WTC11 (cell line): ENCODE measurements at places on chromosomes 13 and 19.

DNA sequence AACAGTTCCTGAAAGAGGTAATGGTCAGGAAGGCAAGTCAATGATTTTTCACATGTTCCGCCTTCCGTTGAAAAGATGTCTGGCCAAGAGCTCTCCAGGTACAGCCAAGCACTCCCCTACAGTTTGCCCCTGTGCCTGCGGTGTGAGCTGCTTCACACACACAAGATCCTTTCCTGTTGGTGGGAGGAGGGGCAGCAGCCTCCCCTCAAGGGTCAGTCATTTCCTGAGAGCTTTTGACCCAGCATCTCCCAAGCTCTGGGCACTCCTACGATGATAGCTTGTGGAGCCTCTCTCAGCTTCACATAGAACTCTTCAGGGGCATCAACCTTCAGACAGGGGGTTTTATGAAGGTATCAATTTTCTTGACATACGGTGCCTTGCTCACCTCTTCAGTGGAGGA, 86.9 kb downstream of the DOCK9 start:
- DNase-seq = peak; percentile 18

DNA sequence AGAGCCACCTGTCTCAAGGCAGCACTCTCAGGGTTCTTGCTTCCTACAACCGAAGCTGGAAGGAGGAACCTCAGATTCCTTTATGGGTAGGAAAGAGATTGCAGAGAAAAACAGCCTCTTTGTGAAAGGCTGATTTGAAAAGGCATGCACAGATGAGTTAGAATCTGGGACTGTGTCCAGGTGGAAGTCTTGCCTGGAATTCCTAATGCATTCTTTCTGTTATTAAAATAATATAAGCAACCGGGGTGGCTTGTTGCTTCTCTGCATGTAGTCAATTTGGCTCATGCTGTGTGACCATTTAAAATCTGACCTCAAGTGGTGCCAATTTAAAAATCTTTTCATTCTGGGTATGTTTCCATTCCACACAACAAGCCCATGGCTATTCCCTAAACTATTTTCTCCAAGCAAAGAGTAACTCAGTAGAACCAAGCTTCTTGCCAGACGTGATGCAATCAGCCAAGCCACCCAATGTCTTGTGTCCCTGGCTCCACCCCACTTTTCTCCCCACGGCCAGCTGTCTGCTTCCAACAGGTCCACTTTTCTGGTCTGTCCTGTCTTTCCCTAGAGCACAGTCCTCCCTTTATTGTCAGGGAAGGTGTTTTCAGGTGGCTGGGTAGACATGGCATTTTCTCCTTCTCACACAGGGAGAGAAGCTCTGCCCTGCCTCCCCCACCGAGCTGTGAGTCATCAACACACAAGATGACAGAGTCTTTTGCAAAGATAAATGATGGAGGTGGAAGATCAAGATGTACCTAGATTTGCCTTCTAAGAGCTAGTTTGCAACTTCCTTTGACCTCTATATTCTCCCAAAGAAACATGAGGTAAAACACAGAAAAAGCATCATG, 394.3 kb downstream of the FOXO1 start:
- no peak for DNase-seq

DNA sequence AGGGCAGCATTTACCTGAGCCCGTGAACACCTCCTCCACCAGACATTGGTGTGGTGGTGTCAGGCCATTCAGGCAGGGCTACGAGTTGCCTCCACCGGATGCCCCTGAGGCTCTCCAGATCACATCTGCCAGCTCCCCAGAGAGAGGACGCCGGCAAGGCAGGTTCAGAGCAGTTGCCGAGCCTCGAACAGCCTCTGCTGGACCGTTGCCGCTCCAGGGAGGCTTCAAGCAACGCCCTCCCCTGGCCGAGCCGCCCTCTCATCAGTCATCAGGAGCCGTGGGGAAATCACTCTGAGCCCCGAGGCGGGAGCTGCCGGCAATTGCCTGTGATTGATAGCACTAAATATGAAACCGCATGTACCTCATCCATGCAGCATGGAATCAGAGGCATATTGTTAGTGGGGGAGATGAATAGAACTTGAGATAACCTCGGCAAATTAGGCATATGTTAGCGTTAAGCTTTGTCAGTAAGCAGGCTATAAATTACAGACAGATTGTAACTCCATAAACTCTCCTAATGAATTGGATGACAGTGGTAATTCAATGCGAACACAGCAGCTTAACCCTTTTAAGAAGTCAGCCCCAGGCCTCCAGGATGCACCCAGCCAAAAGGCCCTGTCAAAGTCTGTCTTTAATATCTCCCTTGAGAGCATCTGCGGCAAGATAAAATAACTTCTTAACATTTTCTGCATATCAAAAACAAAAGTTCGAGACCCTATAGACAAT, 29.8 kb upstream of the SPACA7 start:
- peak; percentile 58 for DNase-seq

GRCh38 chr19:55716531-55716930, 21.7 kb downstream of the NLRP9 start:
- DNase-seq = no peak

DNA sequence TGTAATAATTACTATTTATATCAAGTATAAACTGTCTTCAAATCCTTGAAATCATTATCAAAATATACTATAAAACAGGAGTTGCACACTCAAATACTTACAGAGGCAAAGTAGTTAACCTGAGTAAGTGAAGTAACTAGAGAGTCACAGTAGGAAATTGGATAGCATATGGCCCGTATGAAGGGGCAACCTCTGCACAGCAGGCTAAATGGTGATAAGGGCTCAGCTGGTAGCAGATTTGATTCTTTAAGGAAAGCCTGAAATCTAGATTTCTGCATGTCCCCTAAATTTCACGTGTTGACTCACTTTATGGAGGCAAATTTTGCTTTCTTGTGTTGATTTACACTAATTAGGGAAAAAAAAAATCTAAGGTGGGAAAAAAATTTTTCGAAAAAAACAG, 46.4 kb downstream of the STOML3 start:
- no peak for DNase-seq

- no peak for DNase-seq
These were observed 82.4 kb upstream of the STARD13 start for GRCh38 chr13:33367926-33368325.

GRCh38 chr13:113292021-113292862, 4.8 kb upstream of the LAMP1 start:
- DNase-seq = no peak

DNA sequence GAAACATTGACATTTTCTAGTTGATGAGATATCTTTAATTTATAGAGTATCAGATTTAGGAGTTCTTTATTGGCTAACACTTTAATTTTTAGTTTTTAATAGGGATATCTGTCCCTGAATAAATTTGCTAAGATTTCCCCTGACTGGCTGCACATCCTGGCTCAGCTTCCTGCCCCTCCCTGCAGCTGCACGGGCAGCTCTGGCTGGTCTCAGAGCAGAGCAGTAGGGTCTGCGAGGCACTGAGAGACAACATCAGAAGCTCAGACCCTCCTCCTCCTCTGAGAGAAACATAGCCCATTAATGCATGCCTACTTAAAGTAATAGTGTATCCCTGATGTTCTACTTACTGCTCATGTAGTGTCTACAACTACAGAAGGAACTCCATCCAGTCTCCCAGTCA, 139.2 kb downstream of the TNFSF13B start:
- DNase-seq = no peak

DNA sequence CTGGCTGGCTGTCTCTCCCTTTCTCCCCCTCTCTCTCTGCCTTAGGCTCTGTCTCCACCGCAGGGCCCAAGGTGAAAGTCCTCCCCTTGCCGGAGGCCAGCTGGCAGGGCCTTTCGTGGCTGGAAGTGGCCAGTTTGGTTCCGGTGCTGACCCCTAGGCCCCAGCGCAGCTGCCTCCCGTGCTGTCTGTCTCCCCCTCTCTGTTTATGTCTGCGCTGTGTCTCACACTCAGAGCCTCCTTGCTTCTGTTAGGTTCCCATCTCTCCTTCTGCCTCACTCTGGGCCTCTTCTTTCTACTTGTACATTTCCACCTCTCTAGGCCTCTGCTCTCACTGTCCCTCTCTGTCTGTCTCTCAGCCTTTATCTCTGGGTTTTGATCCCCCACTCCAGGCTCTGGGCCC, 13.1 kb downstream of the CCDC97 start:
- DNase-seq = no peak

- no peak for DNase-seq
These were observed 285.8 kb upstream of the KLHL1 start for GRCh38 chr13:70394031-70394548.

DNA sequence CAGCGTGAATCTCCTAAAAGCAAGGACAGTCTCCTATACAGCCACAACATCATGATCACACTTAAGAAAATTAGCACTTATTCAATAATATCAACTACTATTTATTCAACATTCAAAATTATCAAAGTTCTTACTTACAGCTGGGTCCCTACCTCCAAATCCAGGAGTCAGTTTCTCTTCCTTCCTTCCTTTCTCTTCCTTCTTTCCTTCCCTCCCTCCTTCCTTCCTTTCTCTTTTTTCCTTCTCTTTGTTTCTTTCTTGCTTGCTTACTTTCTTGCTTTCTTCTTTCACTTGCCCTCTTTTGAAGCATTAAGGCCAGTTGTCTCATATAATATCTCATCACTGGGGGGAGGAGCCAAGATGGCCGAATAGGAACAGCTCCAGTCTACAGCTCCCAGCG, 107.6 kb downstream of the DCT start:
- DNase-seq = no peak

GRCh38 chr19:35140207-35140961, 1.8 kb downstream of the FXYD1 start:
- DNase-seq = no peak

- DNase-seq = no peak
These were observed 223.9 kb upstream of the MIR17HG start for GRCh38 chr13:91123456-91124127.

DNA sequence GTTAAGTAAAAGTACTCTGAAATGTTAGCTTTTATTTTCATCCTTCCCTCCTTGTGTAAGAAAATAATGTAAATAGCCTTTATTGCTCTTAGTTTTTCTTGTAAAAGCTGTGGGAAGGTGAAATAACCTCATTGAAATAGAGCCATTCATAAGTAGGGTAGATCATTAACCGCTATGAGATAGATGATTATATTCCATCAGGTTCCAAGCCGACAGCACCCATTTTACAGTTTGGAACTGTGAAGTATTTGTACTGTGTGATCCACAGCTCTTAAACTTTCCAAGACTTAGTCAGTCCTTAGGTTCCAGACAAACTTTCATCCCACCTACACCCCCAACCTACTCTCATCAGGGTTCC, 216.5 kb downstream of the TSHZ3 start:
- no peak for DNase-seq

GRCh38 chr13:29849071-29849631, 1.3 kb downstream of the UBL3 start:
- DNase-seq = no peak

DNA sequence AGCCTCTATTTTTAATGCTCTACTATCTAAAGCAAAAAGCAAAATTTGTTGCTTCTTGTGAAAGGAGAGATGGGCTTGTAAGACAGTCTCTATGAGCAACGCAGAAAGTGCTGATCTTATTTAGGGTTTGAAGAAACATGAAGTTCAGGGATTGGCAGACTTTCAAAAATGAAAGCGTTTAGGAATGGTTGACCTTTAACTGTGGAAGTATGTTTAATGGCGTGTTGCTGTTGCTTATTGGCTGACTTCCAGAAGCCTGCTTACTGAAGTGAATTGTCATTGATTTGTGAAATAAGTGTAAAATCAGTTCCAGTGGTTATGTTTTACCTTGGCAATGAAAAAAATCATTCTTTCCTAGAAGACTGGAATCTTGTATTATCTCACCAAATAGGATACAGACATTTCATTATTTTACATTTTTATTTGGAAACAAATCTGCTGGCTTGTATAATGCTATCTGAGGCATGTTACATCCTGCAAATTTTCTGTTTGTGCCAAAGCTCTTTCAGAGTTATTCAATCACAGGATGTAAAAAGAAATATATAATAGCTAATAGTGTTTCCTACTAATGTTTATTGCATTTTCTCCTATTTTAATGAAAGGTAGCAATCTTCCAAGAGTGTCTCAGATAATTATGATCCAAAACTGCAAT, 221.3 kb upstream of the SLITRK6 start:
- no peak for DNase-seq

DNA sequence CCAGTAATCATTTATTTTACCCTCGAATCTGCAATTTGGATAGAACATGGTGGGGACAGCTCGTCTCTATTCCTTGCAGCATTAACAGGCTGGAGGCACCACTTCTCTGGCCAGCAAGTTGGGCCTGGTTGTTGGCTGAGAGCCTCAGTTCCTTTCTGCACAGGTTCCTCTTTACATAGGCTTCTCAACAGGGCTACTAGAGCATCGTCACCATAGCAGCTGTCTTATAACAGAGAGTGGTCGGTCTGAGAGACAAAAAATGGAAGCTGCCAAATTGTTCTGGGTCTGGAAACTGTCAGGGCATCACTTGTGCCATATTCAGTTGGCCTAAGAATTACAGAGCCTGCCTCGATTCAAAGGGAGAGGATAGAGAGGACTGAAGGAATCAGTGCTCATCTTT, 86.7 kb downstream of the DNAJC15 start:
- DNase-seq = no peak

- no peak for DNase-seq
These were observed 10.6 kb downstream of the BCKDHA start for GRCh38 chr19:41408256-41408655.

DNA sequence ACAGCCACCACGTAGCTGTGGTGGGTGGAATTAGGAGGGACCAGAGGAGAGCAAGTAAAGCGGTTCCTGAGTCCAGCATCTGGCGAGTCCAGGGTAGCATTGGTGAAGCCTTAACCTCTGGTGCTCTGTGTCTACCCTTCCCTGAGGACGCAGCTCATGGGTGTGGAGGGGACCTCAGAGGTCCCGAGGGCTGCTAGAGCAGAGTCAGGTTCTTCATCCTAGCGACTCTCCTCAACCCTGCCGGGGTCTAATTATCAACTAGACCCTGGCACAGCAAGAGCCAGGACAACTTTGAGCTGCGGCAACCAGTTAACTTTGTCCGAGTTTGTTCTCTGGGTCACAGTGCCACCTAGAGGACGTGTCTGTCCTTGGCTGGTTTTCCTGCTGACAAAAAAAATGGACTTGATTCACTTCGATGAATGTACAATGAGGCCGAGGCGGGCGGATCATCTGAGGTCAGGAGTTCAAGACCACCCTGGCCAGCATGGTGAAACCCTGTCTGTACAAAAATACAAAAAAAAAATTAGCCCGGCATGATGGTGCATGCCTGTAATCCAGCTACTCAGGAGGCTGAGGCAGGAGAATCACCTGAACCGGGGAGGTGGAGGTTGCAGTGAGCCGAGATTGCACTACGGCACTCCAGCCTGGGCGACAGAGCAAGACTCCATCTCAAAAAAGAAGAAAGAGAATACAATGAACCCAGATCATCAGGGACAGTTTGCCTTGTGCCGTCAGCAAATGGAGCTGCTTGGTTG, 25.0 kb downstream of the TSSK6 start:
- DNase-seq = peak; percentile 82

DNA sequence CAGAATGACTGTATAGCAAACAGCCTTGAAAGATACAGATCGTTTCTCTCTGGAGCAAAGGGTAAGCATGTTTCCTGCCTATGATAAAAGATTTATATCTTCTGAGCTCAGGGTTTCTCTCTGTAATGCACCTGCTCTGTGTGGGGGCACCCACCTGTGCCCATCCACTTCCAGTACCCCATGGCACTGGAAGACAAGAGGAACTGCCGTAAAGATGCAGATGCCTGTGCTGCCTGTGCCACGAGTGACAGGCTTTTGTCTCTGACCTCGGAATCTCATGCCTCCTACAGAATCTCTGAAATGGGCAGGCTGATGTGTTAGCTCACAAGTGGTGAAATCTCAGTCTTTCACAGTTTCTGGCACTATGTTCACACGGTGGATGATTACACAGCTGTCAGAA, 50.3 kb upstream of the ATP11A start:
- DNase-seq = no peak
